Left renal cortex interstitium (tissue), 4 donors: ENCODE measurements at places on chromosomes 16 and 17. TPM values are rescaled to one million over a fixed set of nuclear protein-coding genes. Genes with fewer than 3 reads are reported as not detected.

DNA sequence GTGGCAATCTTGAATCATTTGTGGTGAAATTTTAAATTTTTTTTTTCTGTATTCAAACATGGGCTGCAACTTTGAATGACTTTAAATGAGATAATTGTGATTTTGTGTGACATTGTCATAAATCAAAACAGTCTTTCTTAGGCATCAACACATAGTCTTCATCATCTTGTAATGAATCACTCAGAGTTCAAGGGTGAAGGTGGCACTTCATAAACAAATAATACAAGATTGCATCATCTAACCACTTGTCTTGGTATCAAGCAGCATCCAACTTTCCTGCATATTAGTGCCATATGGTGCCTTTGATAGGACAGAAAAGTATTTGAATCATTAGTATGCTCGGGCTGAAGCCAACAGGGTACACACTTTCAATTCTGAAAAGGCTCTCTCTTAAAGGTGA lies 392.4 kb upstream of the GOT2 start:
- DNase-seq, result no peak

- no peak for DNase-seq
Observed at GRCh38 chr17:4365628-4366326, 698 bp downstream of the UBE2G1 start.

GRCh38 chr16:84976644-84977400 lies 34.5 kb downstream of the ZDHHC7 start:
- DNase-seq, result no peak

The TEX14 gene
- 0.43 TPM for polyA plus RNA-seq

The CPHXL2 gene
- not detected for polyA plus RNA-seq

DNA sequence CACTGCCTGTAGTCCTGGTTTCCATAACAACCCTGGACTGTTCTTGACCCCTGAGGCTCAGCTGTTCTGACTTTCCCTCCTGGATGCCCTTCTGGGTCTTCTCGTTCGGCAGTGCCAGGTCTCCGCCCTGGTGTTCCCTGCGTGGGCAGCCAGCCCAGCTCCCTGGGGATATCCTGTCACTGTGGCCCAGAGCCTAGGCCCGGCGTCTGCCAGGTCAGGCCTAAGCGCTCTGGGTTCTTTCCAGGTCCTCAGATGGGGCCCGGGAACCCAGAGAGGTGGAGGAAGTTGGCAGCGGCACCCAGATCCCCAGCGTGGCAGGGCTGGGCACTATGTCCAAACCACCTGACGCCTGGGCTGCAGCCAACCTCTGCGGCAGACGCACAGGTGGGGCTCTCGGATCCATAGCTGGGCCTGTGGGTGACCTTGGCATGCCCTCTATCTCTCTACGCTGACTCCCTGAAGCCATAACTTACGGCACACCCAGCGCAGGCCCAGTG lies 12.5 kb upstream of the ATP2A3 start:
- no peak for DNase-seq

The TMEM92 gene
- polyA plus RNA-seq, result 2.4 TPM

The TMIGD1 gene
- polyA plus RNA-seq, result 0.78 TPM

The PLLP gene
- polyA plus RNA-seq, result 33.5 TPM

DNA sequence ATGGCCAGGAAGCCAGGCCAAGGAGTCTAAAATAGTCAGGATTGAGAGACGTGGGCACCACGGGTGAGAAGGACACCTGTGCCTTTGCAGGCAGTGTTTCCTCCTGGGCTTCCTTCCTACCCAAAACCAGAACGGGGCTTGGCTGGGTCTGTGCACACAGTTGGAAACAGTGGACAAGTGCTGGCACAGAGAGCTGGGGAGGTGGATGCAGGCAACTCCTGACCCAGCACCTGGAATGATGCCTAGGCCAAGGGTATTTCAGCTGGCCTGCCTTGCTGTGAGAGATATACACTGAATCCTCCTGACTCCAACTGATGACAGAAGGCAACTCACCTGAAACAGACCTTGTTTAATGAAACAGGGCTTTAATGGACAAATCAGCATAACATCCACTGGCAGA lies 186.2 kb downstream of the SLC39A11 start:
- DNase-seq, result no peak

The COL1A1 gene
- 490 TPM for polyA plus RNA-seq

DNA sequence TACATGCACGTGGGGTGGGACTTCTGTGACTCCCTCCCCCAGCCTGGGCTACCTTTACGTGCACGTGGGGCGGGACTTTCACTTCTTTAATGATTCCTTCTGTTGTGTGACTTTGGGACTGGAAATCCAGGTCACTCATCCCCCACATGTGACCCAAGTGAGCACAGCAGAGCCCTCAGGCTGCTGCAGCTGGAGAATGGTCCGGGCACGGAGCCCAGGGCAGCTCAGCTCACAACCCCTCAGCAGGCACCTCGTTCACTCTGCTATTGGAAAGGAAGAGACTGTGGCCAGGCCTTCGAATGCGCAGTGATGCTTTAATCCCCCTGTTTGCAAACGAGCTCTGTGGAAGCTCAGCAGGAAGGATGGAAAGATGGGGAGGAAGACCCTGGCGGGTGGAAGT lies 14.7 kb downstream of the DBNDD1 start:
- no peak for DNase-seq

GRCh38 chr16:83215406-83216001 lies 588.7 kb downstream of the CDH13 start:
- DNase-seq, result no peak

- no peak for DNase-seq
Observed at GRCh38 chr17:80327518-80327917, 66.9 kb downstream of the RNF213 start.

The NR1D1 gene
- 3.8 TPM for polyA plus RNA-seq

DNA sequence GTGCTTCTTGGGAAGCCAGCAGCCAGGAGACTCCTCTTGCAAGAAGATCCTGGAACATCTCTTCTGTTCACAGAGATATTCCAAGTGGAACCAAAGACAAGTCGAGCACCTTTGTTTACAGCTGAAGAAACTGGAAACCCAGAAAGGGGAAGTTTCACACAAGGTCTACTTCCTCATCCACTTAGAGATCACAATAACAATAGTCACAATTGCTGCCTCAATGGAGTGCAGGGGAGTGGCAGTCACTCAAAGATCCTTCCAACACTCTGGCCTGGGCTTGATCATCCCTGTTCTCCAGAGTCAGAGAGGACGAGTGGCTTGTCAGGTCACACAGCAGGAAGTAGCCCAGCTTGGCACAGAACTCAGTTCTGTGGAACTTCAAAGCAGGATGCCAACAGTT lies 46.9 kb upstream of the SIAH1 start:
- DNase-seq, result no peak

DNA sequence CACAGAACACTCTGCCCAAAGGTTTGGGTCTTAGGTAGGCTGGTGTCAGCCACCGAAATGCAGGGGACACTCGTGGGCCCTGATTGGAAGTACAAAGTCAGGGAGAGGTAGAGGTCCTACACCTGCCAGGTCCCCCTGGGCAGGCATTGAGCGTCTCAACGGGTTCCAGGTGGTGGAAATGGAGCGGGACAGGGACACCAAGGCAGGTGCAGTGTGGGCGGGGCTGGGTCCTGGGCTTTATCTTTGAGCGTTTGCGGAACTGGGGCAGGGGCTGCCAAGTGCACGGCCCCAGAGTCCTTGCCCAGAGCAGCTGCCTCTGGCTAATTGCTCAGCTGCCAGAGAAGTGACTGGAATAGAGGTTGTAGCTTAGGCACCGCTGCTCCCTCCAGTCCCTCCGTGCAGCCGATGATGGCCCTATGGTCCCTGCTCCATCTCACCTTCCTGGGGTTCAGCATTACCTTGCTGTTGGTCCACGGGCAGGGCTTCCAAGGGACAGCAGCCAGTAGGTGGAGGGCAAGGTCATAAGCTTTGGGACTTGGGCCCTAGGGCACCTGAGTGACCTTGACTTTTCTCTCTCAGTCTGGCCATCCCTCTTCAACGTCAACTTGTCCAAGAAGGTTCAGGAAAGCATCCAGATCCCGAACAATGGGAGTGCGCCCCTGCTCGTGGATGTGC lies at the start of gene ZACN:
Gene ZACN, plus strand, starts transcription at position 323 of the 675 bp plus-strand sequence. Its CDS starts 83 bp downstream, at position 406.
- no peak for DNase-seq

The PLCG2 gene
- polyA plus RNA-seq, result 58.3 TPM

The C1QBP gene
- polyA plus RNA-seq, result 162 TPM

DNA sequence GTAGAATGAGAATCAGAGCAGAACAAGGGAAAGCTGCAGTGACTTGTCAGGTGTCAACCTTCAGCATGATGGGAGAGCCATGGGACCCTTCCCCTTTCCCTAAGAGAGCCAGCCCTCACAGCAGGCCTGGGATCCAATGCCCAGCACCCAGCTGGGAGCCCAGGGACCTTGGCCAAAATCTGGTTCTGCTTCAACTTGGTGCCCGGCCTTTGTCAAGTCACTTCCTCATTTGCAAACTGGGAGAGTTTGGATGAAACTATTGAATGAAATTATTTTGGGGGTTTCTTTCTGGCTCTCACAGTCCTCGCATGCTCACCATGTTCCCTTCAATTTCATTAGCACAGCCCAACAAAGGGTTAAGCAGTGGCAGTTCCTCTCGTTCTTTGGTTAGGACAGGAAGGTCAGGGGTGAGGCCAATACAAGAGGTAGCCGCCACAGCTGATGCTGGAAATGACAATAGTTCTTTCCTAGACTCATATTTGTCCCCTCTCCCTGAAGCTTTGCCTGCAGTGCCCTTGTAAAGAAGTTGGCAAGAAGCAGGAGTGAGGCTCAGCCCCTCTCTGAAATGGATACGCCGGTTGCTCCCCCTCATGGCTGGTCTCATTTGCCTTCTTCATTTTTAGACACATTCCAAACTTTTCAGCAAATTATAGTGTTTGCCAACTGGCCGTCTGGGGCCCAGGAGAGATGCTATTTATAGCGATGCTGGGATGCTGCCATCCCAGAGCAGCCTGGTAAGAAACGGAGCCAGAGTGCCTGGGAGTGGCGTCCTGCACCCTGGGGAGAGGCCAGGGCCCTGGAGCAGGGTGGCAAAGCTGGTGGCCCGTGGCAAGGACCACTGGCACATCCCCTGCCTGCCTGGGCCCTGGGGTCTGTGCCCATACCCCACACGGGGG lies 34.5 kb upstream of the MEOX1 start:
- DNase-seq, result no peak

The ANKRD40CL gene
- polyA plus RNA-seq, result 0.30 TPM

GRCh38 chr17:62675701-62676100 lies 48.2 kb downstream of the MRC2 start:
- no peak for DNase-seq

The CES5A gene
- polyA plus RNA-seq, result 0.08 TPM

GRCh38 chr17:62134397-62134796 lies 69.3 kb upstream of the MED13 start:
- no peak for DNase-seq

The CDRT15L2 gene
- not detected for polyA plus RNA-seq

The KCNG4 gene
- 0.08 TPM for polyA plus RNA-seq

The CAPNS2 gene
- polyA plus RNA-seq, result 0.17 TPM

The ERAL1 gene
- polyA plus RNA-seq, result 74.2 TPM

The CMTM1 gene
- polyA plus RNA-seq, result 12.0 TPM

- DNase-seq, result no peak
Observed at GRCh38 chr17:72426948-72427760, 306.3 kb downstream of the SOX9 start.
